Brain (organoid and tissue), 16 donors: ENCODE measurements at places on chromosomes 6 and 20.

DNA sequence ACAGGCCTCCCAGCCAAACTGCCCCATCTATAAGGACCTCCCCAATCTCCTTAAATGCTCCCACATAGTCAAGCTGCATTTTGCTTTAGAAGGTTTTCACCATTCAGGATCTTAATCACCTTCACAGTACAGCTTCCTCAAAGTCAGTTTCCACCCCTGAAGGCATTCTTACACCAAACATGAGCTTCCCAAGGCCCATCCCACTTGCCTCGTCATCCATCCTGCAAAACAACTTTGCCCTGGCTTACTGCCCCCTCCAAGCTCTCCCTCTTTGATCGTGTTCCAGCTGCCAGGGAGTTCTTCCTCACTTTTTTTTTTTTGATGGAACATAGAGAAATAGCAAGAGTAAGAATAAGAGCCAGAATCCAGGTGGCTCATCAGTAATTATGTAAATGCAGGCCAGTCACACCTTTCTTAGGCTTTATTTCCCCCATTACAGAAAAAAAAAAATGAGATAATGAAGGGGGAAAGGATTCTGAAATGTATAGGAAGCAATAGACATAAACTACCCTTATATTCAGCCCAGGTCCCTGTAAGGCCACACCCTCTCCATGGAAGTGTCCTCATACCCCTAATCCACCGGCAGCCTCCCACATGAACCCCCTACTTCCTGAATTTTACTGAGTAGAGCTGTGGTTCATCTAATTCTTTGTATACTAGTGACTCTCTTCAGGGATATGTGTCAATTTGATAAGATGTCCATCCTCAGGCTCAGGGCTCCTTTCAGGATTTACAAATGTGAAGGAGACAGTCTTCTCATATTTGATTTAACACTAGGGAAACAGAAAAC, 12.7 kb downstream of the TRIM27 start:
- DNase-seq: no peak

DNA sequence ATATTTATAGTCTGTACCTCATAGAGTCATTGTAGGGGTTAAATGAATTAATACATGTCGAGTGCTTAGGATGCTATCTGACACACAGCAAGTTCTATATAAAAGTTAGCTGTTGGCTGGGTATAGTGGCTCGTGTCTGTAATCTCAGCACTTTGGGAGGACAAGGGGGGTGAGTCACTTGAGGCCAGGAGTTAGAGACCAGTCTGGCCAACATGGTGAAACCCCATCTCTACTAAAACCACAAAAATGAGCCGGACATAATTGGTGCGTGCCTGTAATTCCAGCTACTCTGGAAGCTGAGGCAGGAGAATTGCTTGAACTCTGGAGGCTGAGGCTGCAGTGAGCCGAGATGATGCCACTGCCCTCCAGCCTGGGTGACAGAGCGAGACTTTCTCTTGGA, 222.9 kb downstream of the UBE3D start:
- no peak for DNase-seq

GRCh38 chr6:149108038-149108748, 209.3 kb upstream of the TAB2 start:
- DNase-seq: peak; percentile 66

- peak; percentile 22 for DNase-seq
Observed at GRCh38 chr20:17710379-17711266, 10.9 kb downstream of the BANF2 start.

- DNase-seq: no peak
Observed at GRCh38 chr6:150145830-150146229, 3.0 kb downstream of the PPP1R14C start.

GRCh38 chr6:134640229-134640628, 309.7 kb downstream of the ALDH8A1 start:
- DNase-seq: no peak

DNA sequence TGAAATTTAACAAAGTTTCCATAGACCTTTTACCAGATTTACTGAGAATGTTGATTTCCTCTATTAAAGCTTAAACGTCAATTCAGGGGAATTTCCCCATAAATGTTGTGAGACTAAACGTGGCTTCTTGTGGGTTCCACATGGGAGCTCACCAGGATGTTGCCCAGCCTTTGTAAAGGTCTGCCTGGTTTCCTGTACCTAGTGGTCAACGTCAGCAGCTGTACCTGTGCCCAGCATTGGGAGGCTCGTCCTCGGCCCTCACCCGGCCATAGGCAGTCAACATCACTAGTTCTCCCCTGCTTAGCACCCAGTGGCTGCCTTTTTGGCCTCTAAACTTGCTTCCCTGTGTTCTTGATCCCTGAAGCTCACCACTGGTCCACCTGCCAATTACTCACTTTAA, 22.1 kb upstream of the CD83 start:
- DNase-seq: no peak

GRCh38 chr6:163842467-163842866, 427.9 kb downstream of the QKI start:
- DNase-seq: no peak

- DNase-seq: peak; percentile 74
Observed at GRCh38 chr6:107617341-107617932, 127.5 kb downstream of the SOBP start.

- DNase-seq: no peak
Observed at GRCh38 chr20:61754976-61755778, 310.5 kb downstream of the TAF4 start.

- no peak for DNase-seq
Observed at GRCh38 chr6:37550191-37550831, 50.6 kb upstream of the CCDC167 start.

DNA sequence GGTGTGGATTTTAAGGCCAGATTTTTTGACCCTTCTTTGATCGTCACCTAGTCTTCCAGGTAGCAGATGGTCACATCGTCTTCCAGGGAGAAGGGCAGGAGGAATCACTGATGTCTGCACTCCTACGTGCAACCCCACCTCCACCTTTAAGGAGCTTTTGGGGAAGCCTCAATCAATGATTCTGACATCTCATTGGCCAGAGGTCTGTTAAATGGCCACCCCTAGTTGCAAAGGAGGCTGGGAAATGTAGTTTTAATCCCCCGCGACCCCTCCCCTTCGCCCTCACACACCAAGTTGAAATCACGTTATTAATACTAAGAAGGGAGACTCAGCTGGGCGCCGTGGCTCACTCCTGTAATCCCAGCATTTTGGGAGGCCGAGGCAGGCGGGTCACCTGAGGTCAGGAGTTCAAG, 151.4 kb downstream of the BCAS1 start:
- DNase-seq: peak; percentile 62

DNA sequence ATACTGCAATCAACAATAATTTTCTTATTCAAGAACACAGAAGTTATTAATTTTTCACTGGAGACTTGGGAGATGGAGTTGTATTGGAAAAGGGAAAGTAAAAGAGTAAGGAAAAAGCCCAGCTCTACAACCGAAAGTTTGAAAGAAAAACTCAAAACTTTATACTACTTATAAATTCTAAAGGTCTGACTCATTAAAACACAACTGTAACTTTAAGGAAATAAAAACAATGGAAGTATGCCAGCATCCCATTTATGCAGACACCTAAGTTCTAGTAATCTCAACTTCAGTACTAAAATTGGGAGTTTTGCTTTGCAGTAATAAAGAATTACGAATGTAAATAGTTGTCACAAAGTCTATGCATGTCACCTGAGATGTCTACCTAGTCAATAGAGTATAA, 80.6 kb downstream of the IRAK1BP1 start:
- DNase-seq: no peak

GRCh38 chr6:156585859-156586258, 191.3 kb upstream of the ARID1B start:
- no peak for DNase-seq

DNA sequence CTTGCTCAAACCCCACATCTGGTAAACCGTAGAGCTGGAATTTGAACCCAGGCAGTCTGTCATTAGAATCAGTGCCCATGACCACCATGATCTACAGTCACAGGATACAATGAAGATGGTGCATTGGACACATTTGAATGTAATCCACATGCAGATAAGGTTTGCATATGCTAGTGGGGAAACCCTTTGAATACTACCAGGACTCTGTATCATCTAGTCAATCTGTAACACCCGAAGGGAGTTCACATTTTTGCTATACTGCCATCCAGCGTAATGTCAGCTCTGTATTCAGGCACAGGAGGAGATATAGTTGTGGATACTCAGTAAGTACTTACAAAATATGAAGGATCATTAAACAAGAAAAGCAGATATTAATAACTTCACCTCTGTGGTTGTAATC, 40.5 kb upstream of the MYLIP start:
- no peak for DNase-seq
